HFF-Myc (cell line): ENCODE measurements at places on chromosomes 11 and 22.
A peak's percentile ranks its signal among the peaks of the same experiment; 100 is the strongest.

- DNase-seq: no peak
Measured at GRCh38 chr22:48748113-48748859, 1079.4 kb downstream of the BRD1 start.

DNA sequence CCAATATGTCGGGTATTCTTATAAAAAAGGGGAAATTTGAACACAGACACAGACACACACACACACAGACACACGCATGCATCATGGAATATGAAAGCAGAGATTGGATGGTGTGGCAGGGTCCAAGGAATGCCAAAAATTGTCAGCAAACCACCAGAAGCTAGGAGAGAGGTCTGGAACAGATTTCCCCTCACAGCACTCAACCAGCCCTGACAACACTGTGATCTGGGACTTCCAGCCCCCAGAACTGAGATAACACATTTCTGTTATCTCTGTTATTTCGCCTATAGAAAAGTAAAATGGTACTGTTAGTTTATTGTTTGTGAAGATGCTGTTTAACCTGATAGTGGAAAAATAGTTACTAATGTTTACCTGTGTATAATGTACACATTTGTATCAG is 145.4 kb upstream of the ZBED5 start:
- no peak for DNase-seq

GRCh38 chr11:20249378-20249777 is 89.1 kb upstream of the DBX1 start:
- no peak for DNase-seq

DNA sequence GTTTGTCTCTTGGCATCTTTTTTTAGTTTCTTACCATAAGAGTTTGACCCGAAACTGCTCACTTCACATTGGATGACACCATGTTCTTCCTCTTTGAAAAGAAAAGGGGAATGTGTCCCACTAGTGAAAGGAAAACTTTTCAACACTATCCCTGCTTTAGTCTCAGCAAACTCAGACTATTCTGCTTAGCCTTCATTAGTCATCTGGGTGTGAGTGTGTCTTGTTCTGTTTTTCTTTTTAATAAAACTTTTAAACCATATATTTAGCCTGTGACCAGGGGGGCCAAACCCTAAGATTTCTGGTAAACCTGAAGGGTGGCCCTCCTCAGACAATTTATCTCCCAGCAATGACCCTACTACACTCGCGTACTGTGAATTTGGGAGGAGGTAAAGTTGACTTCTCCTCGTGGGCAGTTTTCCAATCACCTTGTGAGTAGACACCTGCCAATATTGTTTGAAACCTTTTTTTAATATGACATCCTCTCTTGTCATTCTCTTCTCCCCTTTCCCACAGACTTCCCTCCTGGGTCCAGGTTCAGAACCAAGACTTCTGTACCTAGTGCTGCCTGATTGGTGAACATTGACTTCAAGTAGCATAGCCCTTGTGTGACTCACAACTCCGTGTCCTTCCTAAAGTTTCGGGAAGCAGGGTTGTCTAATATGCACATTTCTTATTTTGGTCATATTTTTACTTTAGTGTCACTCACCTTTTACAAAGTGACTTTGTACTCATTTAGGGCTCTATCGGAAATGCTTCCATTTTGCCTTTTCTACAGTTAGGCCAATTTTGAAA is 39.9 kb downstream of the DBX1 start:
- DNase-seq: no peak

- no peak for DNase-seq
Measured at GRCh38 chr11:36007127-36007655, 63.3 kb downstream of the LDLRAD3 start.

DNA sequence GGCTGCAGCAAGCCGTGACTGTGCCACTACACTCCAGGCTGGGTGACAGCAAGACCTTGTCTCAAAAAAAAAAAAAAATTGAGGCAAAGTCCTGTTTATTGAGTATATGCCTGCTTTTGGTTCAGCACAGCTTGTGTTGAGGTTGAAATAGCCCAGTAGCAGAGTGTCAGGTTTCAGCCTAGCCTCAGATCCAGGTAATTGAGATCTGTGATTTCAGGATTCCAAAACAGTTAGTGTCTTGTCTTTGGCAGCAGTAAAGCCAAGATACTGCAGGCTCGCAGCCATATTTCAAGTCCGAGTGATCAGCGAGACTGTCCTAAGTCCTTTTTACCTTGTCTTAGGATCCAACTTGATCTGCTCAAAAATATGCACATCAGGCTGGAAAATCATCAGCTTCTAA is 27.0 kb downstream of the CUL5 start:
- no peak for DNase-seq

DNA sequence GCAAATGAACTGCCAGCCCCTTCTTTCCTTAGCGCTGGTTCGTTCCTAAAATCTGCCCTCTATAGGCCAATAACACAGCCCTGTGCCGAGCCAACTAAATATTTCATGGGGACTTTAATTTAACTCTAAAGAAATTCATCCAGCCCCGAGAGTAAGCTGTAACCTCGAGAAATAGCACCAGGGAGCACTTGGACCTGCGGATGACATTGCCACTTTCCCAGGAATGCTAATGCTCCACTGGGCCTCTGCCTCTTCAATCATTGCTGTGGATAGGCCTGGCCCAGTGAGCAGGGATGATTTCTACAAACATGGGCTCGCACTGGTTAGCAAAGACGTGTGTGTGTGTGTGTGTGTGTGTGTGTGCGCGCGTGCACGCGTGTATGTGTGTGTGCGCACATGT is 95.3 kb upstream of the TBCEL start:
- DNase-seq: no peak

DNA sequence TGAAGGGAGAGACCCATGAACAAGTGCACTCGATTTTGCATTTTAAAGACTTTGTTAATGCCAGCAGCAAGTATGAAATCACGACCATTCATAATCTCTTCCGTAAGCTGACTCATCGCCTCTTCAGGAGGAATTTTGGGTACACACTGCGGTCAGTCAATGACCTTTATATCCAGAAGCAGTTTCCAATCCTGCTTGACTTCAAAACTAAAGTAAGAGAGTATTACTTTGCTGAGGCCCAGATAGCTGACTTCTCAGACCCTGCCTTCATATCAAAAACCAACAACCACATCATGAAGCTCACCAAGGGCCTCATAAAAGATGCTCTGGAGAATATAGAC is 5.9 kb downstream of the SERPIND1 start:
- DNase-seq: no peak

GRCh38 chr11:83249972-83250593 is 36.1 kb downstream of the CCDC90B start:
- peak; percentile 16 for DNase-seq

DNA sequence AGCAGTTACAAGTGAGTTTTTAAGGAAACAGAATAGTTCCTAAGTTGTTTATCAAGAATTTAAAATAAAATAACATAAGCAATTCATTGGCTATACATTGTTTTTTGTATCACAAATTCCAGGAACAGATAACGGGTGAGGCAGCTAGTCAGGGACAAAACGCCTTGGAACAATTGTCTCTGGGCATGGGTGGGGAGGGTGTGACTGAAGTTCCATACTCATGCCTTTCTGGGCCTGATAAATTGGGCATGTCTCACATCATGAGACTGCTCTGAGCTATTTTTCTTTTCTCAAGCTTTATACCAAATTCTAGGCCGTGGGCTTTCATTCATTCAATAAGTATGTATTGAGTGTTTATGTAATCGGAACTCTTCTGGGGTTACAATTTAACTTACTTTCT is 21.6 kb downstream of the FOLR3 start:
- no peak for DNase-seq

DNA sequence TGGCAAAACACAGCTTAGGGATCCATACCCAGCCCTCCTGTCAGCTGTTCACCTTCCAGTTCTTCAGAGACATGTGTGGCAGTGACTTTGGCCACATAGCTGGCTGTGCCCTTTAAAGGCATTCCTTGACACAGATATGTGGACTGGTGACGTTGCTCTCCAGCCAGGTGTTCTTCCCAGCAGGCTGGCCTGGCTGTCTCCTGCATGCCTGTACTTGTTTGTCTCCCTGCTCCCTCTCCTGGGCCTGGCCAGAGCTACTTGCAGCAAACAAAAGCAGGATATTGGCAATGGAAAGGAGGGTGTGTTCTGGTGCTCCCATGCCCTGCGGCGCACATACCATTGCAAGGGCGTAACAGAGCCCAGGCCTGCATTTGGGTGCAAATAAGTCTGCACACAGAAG is 38.3 kb downstream of the PIK3IP1 start:
- DNase-seq: no peak

- DNase-seq: no peak
Measured at GRCh38 chr11:18599739-18600230, at the start of gene MISFA. MISFA (plus strand) TSS chr11:18599789; CDS start chr11:18599929, 140 bp downstream.

DNA sequence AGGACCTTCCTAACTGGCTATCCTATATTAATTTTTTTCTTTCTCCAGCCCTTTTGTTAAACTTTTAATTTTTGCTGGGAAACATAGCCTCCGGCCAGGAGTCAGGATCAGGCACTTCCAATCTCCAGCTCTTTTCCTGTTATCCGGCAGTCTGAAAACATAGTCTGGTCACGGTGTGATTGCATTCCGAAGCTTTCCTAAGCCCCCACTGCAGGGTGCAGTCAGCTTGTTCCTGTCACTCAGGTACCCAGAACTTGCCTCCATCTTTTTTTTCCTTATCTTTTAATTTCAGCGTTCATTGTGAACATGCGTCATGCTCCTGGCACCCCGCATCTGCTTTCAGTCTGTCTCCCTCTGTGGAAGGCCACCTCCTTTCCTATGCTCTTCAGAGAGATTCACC is 59.4 kb downstream of the GRK3 start:
- no peak for DNase-seq

DNA sequence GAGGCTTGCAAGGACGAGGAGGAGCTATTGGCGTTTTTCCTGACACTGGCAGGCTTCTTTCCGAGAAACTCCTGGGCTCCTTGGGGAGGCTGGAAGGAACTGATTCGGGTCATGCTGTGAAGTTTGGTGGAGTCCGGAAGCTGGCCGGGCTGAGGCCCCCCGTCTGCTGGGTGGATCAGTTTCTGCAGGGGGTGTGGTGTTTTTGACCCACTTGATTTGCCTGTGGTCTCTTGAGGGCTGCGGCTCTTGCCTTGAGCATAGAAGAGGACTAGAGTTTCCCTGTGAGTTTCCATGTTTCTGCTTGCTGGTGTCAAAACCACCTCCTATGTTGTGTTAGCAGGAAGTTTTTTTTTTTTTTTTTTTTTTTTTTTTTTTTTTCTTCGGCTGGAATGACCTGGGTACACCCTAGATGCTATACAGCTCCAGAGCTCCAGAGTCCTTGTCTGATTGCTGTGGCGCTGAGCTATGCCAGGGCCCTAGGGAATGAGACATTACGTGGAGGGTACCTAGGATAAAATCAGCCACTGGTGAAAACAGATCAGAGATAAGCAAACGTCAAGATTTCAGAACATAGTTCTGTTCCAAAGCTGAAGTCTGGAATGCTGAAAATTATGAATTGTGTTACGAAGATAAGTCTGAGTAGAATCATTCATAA is 728 bp downstream of the TBC1D22A start:
- DNase-seq: no peak

- DNase-seq: no peak
Measured at GRCh38 chr11:65559535-65559934, 1.4 kb upstream of the LTBP3 start.

DNA sequence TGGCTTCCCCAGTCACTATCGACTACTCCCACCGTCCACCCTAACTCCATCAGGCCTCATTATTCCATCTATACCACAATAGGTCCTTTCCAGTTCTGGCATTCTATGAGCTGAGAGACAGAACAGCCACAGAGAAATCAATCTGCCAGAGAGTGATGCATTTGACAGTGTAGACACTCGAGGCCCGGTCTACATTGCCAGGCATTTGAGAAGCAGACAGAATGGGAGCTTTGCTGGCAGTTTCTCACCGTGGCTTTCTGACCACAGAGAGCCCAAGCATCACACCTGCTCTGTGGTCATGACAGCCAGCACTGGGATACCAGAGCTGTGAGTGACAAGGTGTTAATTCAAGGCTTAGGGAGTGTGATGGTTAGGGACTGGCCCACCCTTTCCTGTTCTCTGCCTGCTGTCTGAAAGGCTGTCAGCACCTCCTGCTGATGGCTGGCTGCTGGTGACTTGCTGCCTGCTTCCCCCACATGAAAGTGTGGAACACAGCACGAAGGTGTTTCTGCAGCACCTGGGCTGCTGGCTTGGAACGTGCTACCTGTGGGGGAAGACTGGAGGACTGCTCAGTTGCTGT is 137.8 kb downstream of the KIRREL3 start:
- DNase-seq: no peak

- DNase-seq: no peak
Measured at GRCh38 chr22:37337204-37337943, 55.1 kb downstream of the CYTH4 start.

DNA sequence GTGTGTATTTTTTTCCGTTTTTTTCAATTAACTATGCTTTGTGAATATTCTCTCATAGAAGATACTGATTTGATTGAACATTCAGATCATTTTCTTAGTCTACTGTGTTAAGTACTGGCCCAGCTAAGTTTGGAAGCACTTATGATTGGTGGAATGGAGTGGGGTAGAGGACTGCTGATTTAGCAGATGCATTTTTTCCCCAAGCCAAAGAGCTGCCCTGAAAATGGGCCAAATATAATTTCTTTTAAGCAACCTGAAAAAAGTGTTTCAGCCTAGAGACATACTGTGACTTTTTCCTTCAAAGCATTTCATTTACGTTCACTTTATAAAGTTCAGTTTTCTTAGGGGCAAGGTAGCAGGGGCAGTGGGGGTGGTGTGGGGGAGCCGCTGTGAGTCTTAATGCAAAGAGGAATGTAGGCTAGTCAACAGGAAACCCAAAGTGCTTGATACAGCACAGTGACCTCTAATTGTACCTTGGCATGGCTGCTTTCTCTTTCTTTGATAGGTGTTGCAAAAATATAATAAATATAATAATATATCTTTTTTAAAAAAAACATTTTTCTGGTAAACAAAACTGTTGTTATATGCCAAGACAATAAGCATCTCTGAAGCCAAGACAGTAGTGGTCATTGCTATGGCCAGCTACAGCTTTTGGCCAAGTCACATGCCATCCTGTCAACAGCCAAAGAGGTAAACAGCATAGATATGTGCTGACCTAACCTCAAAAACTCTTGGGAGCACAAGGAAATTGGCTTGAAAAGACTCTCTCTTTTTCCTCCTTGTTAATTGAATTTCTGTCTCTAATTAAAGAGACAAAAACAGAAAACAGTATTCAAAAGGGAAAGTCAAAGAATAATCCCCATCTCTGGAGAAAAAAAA is 58.8 kb downstream of the LIF start:
- no peak for DNase-seq

DNA sequence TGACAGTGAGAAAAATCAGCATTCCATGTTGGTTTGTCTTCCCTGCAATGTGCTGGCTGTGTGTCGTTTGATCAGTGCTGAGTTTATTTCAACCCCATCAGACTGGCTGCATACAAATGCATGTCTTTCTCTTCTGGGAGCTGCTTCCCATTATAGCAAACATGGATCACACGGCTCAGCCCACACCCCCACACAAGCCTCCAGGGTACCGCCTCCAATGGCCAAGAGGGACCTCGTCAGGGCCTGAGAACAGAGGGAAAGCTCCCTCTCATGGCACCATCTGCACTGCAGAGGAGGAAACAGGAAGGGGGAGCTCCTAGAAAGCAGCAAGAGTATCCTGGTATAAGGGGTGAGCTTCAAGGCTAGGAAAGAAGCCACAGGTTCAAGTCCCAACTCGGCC is 214.2 kb downstream of the LARGE1 start:
- DNase-seq: no peak
